T1000 (cell line): ENCODE measurements at places on chromosomes 16 and 17.

- DNase-seq: no peak
Measured at GRCh38 chr17:75830164-75831031, 13.8 kb downstream of the UNC13D start.

DNA sequence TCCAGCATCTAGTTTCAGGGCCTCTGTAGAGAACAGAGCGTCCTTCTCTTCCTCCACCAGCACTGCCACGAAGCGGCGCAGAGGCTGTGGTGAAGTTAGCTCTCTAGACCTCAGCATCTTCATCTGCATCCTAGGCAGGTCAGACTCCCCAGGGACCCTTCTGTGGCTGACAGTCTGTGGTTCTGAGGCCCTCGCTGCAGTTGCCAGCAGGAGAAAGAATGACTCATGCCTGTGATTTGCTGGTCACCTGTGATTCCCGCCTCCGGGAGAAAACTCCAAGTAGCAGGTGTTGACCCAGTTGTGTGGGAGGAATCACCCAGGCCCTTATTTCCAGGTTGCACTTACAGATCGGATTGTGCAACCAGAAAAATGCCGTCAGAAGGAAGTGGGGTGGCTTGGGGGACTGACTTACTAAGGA, 117.3 kb upstream of the CACNG5 start:
- DNase-seq: no peak

DNA sequence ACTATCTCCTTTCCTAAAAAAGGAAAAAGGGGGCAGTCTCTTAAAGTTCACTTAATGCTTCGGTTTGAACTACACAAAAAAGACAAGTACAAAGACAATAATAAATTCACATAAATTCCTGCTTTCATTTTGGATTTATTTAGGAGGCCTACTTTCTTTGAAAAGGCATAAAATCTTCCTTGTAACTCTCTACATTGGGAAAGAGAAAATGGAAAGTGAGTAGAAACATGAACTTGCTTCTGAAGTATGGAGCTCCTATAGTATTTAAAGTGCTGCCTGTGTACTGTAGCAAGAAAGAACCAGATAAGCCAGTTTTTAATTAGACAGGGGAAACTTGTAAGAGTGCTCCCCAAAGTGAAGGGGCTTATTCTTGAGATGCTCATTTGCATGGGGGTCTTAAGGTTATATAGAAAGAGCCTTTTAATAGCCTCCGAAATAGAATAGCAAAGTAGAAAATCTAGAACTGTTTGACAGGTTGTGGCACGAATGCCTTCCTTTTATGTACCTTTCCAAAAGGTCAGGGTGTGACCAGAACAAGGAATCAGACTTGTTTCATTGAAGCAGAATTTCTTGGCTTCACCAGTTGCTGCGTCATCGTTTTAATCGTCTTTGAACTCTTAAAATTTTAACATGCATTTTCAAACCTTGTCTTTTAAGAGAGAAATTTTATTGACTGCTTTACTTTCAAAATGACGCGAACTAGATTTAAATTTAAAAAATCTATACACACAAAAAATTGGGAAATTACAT, 12.9 kb downstream of the GAN start:
- DNase-seq: no peak

DNA sequence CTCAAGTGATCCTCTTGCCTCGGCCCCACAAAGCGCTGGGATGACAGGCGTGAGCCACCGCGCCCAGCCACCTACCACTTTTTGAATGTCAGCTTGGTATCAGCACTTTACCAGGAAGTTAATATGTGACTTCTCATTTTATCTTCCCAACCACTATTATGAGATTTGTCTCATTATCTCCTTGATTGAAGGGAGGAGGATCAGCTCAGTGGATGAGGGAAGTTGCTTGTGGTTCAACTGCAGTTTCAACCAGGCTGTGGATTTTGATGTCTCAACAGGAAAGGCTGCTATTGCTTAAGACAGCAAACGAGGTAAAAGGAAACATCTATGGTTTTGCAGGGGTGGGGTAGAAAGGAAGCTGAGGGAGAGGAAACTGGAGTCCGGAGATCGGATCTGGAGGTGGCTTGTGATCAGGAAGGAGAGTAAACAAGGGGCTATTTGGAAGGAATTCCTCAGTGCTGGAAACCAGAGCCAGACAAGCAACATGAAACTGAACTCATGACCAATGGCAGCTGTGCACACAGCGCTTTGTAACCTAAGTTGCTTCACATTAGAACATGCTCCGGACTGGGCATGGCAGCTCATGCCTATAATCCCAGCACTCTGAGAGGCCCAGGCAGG, 180.5 kb downstream of the VPS53 start:
- no peak for DNase-seq

DNA sequence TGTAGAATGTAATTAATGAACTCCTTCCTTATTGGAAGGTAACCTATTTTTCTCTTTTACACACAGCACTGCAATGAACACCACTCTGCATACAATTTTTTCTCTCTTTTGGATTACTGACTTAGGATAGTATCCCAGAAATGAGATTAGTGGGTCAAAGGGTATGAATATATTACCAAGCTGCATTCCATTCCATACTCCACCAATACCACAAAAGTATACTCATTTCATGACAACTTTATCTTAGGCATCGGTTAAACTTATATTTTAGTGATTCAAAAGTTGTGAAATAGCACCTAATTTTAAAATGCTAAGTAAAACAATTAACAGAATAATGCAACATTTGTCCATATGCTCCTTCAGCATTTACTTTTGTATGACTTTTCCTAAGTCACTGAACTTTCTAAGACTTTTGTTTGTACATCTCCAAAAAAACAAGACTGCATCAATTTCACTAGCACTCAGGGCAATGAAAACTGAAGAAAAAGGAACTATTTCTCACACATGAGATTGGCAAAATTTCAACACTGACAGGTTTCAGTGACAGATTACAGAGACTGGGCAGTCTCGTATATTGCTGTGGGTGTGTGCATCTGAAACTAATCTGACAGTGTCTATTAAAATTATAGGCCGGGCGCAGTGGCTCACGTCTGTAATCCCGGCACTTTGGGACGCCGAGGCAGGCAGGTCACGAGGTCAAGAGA, 32.1 kb downstream of the HELZ start:
- no peak for DNase-seq

GRCh38 chr17:69551212-69552010, 136.9 kb downstream of the MAP2K6 start:
- no peak for DNase-seq

- DNase-seq: no peak
Measured at GRCh38 chr17:32875923-32876416, 954 bp downstream of the MYO1D start.

GRCh38 chr16:54742436-54742835, 188.2 kb upstream of the IRX5 start:
- DNase-seq: no peak

GRCh38 chr16:83517398-83517797, 290.4 kb upstream of the HSBP1 start:
- DNase-seq: no peak

GRCh38 chr16:86350289-86350688, 160.0 kb upstream of the FOXF1 start:
- DNase-seq: no peak

- DNase-seq: no peak
Measured at GRCh38 chr16:28151180-28151579, 60.6 kb downstream of the XPO6 start.

GRCh38 chr16:10946308-10946707, 1.9 kb downstream of the CLEC16A start:
- DNase-seq: no peak

DNA sequence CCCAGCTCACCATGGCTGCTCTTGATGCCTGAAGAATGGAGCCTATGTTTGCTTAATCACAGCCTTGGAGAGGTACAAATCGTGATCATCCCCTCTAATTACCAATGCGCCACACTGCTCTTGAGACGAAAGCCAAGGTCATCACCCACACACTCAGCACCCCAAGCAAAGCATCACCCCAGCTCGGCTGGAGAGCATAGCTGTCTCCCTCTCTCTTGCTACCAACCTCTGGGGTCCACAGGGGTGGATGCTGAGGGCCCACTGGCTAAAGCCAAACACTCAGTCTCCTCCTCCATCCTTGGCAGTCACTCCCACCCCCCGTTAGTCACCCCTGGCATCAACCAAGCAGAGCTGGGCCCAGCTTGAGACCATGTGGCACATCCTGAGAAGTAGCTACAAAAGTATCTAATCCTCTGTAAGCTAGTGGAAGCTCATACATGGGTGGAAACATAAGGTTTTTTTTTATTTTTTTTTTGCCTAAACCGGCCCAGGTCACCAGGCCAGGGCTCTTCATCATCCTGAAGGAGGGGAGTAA, 44.8 kb downstream of the PIMREG start:
- no peak for DNase-seq

DNA sequence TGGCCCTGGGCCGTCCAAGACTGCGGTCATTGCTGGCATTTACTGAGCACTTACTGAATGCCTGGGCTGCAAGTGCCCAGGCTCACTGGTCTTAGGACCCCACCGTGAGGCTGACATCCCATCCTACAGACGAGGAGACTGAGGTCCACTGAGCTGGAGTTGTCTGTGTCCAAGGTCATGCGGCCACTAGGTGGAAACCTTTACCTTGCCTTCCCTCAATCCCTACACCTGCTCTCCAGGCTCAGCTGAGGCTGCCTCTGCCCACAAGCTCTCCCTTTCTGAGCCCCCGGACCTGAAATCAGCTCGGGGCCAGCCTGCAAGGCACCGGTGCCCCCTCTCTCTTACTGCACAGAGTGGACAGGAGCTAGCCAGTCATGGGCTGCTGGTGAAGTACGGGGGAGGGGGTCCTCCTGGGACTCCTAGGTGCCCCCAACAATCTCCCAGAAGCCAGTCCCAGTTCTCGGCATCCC, 1.5 kb downstream of the CASKIN1 start:
- DNase-seq: no peak

DNA sequence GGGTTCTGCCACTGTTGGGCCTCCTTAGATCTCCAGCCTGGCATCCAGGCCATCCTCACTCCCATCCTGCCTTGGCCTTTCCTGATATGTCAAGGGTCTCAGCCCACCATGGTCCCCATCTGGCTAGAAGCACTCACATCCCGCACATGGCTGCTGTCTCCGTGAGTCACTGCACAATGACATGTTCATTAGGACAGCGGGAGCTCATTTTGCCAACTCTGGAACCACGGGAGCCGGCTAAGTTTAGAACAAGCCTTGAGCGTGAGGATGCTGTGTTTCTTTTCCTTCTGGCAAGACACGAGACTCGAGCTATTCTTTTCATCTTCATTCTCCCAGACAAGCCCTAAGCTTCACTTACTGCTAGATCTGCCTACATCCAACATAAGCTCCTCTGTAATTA, 65.7 kb upstream of the KSR1 start:
- no peak for DNase-seq

- no peak for DNase-seq
Measured at GRCh38 chr17:77212081-77212832, 71.5 kb downstream of the SEC14L1 start.

DNA sequence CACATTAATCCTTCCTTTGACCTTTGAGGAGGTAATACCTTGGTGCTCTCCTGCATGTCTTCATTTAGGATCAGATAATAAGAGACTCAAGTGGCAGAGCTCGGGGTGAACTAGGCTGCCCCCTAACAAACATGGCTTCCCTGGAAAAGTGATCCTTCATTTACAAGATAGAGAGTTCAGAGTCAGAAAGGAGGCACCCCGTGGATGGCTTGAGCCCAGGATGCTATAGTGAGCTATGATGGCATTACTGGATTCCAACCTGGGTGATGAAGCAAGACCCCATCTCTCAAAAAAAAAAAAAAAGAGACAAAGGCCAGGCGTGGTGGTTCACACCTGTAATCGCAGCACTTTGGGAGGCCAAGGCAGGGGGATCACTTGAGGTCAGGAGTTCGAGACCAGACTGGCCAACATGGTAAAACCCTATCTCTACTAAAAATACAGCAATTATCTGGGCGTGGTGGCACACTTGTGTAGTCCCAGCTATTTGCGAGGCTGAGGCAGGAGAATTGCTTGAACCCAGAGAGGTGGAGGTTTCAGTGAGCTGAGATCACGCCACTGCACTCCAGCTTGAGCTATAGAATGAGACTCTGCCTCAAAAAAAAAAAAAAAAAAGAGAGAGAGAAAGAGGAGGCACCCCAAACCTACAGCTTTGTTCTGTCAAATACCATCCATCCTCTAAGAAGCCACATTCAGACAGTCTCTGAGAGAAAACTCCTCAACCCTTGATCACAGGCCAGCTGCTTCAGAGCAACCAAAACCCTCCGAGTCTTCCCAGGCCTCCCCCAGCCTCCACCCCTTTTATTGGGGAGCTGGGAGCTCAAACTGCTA, 7.4 kb downstream of the FAM117A start:
- DNase-seq: no peak

GRCh38 chr16:11198828-11199227, 57.2 kb downstream of the SOCS1 start:
- no peak for DNase-seq

DNA sequence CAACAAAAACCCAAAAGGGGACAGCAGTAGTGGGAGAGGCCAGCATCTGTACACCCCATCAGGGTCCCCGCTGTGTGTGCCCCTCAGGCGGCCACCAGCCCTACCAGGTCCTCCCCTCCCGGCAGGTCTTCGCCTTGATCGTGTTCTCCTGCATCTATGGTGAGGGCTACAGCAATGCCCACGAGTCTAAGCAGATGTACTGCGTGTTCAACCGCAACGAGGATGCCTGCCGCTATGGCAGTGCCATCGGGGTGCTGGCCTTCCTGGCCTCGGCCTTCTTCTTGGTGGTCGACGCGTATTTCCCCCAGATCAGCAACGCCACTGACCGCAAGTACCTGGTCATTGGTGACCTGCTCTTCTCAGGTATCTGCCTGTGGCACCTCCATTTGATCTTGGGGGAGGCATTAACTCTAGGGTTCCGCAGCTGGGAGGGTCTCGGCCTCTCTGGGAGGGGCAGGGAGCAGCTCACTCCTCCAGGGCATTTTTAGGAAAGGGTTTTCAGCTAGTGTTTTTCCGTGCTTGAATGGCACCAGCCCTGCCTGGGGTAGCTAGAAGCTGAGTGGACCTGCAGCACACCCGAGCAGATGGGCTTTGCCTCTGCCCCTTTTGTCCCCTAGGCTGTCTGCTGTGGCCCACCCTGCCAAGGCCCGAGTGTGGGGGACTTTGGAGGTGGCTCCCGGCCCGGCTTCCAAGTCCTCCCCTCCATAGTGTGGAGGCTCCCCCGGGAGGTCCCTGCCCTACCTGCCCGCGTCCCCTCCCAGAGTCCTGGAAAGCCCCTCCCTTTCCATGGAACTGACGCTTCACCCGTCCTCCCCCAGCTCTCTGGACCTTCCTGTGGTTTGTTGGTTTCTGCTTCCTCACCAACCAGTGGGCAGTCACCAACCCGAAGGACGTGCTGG, 2.6 kb downstream of the SYNGR2 start:
- no peak for DNase-seq

- no peak for DNase-seq
Measured at GRCh38 chr17:64622931-64623654, 39.0 kb downstream of the SMURF2 start.

DNA sequence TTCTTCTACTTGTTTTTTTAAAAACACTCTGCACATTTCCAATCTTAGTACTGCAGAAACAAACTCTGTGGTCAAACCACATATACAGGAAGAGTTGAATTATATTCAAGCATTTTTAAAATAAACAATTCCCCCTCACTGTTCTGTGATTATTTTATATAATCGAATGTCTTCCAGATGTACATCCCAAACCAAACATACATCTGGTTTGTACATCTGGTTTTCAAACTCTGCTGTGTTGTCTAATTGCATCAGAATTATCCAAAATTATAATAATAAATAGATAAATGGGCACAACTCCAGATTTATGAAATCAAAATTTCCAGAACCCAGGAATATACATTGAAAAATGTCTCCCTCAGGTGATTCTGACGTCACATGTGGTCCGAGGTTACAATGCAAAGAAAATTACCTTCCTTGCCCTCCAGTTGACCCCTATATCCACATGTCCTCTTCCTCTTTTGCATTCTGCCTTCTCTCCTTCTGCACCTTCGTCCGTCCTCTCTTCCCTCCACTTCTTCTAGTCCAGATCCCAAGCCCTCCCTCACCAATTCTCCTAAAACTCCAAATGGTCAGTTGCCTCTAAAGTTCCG, 13.3 kb upstream of the CCDC144A start:
- no peak for DNase-seq
